ENCODE measurements at places on chromosomes 4 and X.

DNA sequence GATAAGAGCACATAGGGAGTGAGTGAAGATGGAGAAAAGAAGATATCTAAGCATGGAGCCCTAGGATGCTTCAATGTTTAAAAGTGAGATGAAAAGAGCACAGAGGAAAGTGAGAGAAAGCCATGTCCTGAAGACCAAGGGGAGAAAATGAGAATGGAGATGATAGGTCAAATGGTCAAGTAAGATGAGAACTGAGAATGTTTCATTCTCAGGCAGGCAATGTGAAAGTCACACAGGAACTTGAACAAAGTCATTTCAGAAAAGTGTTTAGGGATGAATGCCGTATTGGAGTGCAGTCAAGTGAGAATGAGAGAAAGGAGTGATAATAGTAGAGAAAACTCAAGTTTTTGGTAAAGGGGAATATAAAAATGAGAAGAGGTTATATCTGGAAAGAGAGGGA is 148.7 kb upstream of the PTCHD1 start:
- DNase-seq, result no peak

DNA sequence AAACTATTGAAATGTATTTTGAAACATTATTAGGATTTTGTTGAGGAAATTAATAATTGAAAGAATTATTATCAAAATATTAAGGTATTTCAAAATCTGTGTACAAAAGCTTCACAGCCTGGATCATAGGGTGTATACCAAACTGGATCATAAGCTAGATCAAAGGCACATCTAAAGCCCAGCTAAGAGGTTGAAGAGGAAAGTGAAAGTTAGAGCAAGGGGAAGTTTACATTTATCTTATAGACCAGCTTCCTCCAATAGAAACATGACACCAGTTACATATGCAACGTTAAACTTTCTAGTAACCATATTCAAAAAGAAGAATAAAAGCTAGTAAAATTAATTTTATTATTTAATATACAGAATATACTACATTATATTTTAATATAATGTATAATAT is 227.2 kb upstream of the BMP3 start:
- no peak for DNase-seq

GRCh38 chr4:87209696-87210095 is 10.7 kb downstream of the KLHL8 start:
- DNase-seq, result peak; percentile 30

GRCh38 chr4:109631532-109632108 is 71.6 kb downstream of the MCUB start:
- no peak for DNase-seq

DNA sequence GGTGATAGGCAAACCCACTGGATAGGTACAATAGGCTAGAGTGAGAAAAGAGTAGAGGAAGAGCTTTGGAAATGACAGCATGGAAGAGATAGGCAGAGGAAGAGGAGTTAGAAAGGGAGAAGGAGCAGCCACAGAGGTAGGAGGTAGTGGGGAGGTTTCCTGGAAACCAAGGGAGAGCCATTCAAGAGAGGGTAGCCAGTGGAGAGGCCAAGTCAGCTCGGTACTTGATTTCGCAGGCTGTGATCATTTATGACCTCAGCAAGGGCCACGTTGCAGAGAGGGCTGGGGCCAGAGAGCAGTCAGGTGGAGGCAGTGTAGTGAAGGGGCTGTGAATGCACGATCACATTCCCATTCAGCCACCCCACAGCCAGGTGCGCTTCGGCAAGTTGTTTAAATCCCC is 76.0 kb downstream of the TMEM131L start:
- no peak for DNase-seq

- no peak for DNase-seq
These were observed 310.3 kb downstream of the EVC2 start for GRCh38 chr4:5398056-5398455.

DNA sequence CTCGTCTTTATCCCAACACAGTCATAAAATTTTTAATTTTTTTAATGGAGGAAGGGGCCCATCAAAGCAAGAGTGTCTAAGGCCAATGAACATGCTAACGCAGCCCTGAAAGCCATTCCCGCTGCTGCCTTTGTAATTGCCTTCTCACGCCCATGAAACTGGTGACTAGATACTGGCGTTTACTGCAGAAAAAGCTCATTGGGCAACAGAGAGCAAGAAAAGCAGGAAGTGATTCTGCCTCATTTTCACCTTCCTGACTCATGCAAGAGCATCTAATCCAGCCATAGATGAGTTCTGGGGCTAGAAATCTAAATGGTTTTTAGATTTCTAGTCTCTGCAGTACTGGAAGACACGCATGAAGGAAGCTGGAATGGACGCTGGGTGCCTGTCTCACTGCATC is 72.5 kb downstream of the ANXA3 start:
- no peak for DNase-seq

DNA sequence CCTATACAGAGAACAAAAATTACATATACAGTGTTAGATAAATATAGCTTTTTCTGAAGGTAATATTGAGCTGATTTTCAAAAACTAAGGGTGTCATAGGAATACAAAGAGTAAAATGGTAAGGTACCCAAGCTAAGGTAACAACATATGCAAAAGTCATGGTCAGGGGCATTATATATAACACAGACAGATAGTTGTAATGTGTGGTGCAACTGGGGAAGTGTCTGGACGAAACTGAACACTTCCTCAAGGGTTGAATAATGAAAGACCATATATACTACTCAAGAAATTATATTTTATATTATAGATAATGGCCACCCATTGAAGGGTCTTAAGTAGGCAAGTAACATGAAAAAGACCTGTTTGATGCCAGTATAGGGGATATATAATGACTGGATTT is 262.1 kb upstream of the CXXC4 start:
- no peak for DNase-seq

- DNase-seq, result no peak
These were observed 28.0 kb upstream of the AMBN start for GRCh38 chr4:70564033-70564432.

- no peak for DNase-seq
These were observed 52.0 kb upstream of the UGT2B7 start for GRCh38 chr4:69044247-69044646.

GRCh38 chr4:185598846-185599552 is 63.7 kb upstream of the PDLIM3 start:
- DNase-seq, result no peak

DNA sequence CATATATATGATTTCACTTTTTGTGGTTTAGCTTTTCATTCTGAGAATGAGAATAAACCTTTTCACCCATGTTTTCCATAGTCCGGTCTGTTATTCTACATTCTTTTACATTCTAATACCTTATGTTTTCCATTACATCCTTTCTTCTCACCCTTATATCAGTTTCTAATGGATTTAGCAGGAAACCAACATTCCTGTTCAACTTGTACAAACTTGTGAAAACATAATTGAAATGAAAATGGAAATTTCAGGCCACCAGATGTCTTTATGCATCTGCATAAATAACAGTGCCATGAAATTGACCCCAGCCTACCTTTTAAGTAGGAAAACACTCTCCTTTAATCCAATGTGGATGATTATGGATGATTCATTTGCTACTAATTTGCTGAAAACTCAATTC is 494.8 kb upstream of the ZFP42 start:
- no peak for DNase-seq

DNA sequence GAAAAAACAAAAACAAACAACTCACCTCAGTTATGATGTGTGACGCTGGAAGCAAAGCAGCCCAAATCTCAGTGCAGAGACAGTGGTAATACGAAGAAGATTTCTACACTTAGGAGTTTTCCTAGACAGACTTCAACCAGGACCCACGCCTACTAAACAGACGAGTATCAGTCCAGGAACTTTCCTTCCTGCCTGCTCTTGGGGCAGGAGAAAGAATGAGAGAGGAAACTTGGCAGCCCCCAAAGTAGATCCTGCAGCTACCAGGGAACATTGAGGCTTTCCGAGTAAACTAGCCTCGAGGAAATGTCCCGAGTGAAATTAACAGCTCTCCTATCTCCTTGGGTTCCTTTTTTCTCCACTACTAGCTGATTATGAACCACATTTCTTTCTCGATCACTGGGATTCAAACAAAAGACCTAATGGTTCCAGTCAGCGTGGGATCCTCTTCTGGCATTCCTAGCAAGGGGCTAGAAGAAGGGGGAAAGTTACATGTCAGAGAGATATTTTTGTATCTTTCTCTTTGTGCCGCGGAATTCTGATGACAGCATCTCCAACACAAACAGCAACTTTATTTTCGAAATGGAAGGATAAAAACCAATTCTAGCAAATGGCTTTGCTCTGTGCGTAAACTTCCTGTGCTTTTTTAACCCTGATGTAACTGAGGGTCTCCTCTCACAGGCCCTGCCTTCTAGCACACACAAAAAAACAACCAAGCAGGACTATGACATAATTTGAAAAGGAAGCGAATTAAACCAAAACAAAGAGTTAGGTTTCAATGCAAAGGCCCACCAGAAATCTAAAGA is 53.2 kb downstream of the PPM1K start:
- no peak for DNase-seq

GRCh38 chr4:176611381-176611780 is 181.3 kb downstream of the VEGFC start:
- no peak for DNase-seq

Measured in CD4-positive, alpha-beta T cell treated with Interleukin-21 for 1 hour (primary cell).